ENCODE measurements at places on chromosomes 3 and 15.

- DNase-seq = no peak
These were observed 145.1 kb downstream of the TNIK start for GRCh38 chr3:171315101-171315500.

DNA sequence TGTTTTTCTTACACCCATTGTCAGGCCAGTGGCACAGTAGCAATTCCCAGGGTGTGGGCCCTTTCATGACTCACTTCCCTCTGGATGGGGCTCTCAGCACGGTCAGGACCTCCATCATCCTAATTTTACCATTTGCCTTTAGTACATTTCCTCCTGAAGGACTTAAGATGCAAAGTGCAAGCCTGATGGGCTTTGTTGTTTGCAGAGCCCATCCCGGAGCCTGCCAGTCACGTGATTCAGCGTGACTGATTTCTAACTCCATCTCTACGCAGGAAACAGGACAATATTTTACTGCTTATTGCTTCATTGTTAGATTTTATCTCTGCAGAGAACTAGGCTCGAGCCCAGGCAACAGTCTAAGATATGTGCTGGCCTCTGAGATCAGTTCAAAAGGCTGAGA lies 223.7 kb downstream of the PDZRN3 start:
- no peak for DNase-seq

GRCh38 chr3:184230081-184230602 lies 757 bp downstream of the VWA5B2 start:
- no peak for DNase-seq

DNA sequence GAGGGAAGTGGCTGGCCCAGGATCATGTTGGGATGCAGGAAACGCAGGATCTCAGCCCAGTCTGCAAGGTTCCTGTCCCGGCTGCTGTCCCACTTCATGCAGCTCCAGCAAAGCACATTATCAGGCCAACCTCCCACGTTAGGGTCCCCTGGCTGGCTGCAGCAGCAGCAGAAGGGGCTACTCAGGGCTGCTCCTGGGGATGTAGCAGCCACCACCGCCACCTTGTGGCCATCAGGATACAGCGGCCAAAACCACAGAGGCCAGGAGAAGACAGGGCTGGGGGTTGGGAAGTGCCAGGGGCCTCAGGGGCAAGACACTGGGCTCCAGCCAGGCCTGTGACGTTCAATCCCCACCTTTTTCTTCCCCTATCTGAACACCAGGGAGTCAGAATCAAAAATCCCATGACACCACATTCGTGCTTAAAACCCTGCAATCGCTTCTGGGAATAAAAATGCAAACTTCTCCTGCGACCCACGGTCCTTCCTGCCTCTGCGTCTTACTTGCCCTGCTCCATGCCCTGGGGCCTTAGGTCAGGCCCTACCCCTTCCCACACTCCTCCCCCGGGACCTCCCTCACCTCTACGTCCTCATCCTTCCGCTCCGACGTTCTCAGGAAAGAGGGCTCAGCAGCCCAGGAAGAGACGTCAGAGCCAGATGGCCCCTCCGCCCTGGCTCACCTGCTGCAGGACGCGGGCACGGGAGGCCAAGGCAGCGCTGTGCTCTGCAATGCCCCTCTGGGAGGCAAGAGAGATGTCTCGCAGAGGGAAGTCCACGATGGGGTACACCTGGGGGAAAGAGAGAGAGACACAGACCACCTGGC lies 21.5 kb downstream of the SSUH2 start:
- peak; percentile 31 for DNase-seq

GRCh38 chr3:121803771-121804320 lies 31.0 kb downstream of the IQCB1 start:
- DNase-seq = no peak

GRCh38 chr3:120560304-120561250 lies 35.6 kb upstream of the NDUFB4 start:
- DNase-seq = no peak

- peak; percentile 91 for DNase-seq
These were observed 59.2 kb upstream of the HERC1 start for GRCh38 chr15:63892794-63893441.

DNA sequence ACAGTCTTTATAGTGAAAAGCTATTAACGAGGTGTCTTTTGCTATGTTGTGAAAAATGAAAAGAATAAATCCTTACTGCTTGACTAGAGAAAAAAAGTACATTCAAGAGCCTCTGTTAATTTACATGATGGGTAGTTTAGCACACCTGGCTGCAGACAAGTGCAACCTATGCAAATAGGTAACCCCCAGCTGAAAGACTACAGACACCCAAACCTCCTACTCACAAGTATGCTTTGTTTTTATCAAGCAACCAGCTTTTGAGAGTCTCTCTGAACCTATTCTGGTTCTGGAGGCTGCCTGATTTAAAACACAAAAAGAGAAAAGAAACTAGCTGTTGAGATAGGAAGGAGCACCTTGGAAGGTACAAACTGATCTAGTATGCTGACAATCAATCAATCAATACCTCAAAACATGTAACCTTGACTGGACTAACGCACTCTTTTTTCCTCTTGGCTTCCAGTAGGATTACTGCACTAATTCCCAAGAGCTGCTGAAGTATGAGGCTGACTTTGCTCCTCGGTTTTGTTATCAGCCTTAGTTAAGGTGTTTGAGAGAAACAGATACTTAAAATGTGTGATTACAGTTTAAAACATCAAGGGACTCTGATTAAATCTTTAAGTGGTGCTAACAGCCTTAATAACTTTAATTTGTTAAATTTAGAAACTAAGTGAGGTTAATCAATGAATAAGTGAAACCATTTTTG lies 63.6 kb downstream of the OSBPL10 start:
- DNase-seq = no peak

DNA sequence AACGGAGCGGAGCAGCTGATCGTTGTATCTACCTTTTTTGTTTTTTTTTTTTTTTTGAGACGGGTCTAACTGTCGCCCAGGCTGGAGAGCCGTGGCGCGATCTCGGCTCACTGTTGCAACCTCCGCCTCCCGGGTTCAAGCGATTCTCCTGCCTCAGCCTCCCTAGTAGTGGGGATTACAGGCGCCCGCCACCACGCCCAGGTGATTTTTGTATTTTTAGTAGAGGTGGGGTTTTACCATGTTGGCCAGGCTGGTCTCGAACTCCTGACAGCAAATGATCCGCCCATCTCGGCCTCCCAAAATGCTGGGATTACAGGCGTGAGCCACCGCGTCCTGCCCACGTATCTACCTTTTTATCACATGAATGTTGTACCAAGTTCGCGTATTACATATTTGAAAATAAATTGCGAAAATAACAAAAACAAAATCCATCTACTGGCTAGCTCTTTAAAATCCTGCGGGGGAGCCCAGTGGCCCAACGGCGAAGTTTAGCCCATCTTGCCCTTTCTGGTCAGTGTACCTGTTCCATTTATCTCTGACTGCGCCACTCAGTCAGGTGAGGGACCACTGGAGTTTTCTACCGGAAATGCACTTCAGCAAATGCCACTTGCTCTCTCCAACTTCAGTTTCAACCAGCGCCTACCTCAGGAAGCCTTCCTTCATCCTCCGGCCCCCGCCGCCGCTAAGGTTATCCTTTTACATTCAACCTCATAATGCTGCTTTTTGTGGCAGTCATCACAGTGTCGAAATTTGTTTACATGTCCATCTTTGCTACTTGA lies 1.2 kb upstream of the EIF3J start:
- no peak for DNase-seq

- DNase-seq = no peak
These were observed 129.9 kb downstream of the KLF13 start for GRCh38 chr15:31456354-31457060.

GRCh38 chr3:72582211-72582878 lies 265.9 kb downstream of the SHQ1 start:
- DNase-seq = no peak

DNA sequence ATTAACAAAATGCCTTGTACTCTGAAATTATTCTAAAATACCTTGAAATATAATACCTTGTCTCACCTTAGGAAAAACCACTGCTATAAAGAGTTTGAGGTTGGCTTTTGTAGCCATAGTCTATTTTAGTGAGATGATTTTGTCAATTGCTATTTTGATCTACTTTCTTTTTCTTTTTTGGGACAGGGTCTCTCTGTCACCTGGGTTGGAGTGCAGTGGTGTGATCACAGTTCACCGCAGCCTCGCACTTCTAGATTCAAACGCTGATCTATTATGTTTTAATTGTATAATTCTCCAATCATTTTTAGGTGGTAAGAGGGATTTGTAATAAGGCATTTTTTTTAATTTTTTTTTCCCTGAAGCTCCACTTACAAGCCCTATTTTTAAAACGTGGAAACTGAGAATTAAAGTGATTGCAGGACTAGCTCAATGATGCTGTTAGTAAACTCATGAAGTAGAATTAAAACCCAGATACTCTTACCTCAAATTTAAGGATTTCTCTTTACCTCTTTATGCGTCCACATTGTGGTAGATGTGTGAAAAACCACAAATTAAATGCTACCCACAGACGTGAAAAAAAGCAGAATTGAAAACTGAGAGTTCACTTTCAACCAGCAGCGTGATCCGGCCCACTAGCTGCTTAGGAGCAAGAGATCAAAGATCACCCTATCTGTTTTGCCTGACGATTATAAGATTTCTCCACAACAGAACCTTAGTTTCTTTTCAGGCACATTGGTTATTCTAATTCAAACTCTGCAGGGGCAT lies 384.2 kb downstream of the CGGBP1 start:
- DNase-seq = no peak

- DNase-seq = peak; percentile 80
These were observed 78.4 kb downstream of the IQSEC1 start for GRCh38 chr3:12994607-12995388.

GRCh38 chr3:33360136-33360825 lies 79.9 kb downstream of the UBP1 start:
- no peak for DNase-seq

- no peak for DNase-seq
These were observed 25.7 kb downstream of the DCLK3 start for GRCh38 chr3:36738702-36739101.

GRCh38 chr3:4821975-4822374 lies 157.3 kb upstream of the BHLHE40 start:
- no peak for DNase-seq

DNA sequence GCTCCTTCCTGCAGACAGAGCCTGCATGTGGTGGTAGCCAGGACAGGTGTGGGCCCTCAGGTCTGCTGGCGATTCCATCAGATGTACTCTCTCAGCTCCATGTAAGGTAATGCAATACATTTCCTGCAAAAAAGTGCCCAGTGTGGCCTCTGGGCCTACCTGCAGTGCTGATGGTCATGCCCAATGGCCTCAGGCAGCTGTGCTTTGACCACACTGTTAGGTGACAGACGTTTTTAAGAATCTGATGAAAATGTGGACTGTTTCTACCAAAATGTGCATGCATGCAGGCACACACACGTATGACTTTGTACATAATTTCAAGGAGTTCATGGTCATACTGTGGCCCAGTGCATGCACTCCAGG lies 152.9 kb downstream of the RAB11A start:
- no peak for DNase-seq

DNA sequence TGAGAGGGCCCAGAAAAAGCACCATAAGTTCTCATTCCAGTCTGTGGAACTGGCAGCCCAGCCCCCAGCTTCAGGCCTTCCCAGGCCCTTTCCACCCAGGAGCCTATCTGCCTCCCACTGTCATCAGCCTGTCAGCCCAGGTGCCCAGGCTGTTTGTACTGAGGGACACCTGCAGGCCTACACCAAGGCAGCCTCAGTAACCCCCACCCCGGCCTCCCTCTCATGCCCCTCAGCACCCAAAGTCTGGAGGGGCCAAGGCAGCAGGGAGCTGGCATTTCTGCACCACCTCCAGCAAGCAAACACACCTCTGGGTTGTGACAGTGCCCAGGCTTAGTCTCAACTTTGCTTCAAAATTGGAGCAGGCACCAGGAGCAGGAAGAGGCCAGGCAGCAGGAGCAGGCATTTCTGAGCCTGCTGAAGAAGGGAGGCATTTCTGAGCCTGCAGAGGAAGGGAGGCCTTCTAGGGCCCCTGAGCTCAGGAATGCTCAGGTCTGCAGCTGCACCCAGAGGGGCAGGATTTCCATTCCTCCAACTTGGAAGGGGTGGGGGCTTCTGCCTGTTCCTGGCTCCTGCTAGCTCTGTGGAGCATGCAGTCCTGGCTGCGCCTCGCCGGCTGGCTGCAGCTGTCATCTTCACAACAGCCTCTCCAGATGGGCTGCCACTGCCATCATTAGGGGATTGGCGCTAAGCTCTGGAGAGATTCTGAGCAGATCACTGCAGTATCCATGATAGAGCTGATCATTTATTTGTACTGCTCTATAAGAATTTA lies 396.1 kb downstream of the UNC13C start:
- DNase-seq = no peak

Measured in AML-193 (cell line).